ENCODE measurements at places on chromosomes 11 and 22.

GRCh38 chr11:67307545-67308001 lies 4.2 kb downstream of the SSH3 start:
- no peaks in the 10 kb centered on the region for H3K27me3 ChIP-seq
- peaks cover 7% of the 10 kb centered on the region for H3K36me3 ChIP-seq
- no peak overlapping the region for H3K27ac ChIP-seq
- no peak overlapping the region for H3K4me3 ChIP-seq

- no peak for DNase-seq
- H3K27me3 ChIP-seq, result no peaks in the 10 kb centered on the region
- peaks cover 5% of the 10 kb centered on the region for H3K4me1 ChIP-seq
- H3K36me3 ChIP-seq, result no peaks in the 10 kb centered on the region
- no peak overlapping the region for H3K27ac ChIP-seq
These were observed 21.7 kb upstream of the IFITM3 start for GRCh38 chr11:342328-342727.

DNA sequence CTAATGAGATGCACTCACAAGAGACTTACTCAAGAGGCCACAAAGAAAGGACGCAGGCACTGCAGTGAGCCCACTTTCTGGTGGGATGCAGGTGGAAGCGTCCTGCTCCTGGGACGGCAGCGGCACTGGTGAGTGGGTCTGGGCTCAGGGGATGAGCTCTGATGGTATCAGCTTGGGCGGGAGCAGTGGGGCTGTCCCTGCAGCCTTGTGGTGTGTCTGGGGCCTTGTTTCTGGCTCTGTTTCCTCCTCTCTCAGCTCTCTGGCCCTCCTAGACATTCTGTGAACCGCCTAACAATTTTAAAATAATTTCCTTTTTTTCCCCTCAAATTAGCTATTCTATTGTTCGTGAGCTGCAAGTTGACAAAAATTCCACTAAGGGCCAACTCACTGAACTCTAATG lies 8.8 kb upstream of the ST14 start:
- H3K4me1 ChIP-seq, result peaks cover 15% of the 10 kb centered on the region
- H3K4me3 ChIP-seq, result no peak overlapping the region
- no peak overlapping the region for H3K27ac ChIP-seq
- no peaks in the 10 kb centered on the region for H3K36me3 ChIP-seq

DNA sequence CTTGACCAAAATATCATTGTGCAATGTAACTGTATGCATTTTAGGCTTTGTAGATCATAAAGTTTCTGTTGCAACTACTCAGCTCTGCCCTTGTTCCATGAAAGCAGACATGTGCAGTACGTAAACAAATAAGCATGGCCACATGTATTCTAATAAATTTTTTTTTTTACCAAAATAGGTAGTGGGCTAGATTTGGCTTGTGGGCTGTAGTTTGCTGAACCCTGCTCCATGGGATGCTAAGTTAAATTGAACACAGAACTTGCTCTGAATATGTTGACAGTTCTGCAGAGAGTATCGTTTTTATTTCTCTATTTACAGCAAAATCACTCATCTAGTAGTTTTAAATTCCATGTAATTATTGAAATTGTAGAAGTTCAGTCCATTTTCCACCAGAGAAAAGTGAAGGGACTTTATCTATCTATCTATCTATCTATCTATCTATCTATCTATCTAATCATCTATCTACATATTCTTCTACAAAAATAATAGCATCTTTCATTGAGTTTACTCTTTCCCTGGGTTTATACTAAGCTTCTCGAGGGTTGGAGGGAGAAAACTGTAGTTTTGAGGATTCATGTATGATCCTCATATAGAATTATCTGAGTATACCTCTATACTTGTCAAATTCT lies 9.5 kb upstream of the OOSP4A start:
- no peaks in the 10 kb centered on the region for H3K36me3 ChIP-seq
- H3K27me3 ChIP-seq, result no peaks in the 10 kb centered on the region
- H3K4me3 ChIP-seq, result no peak overlapping the region
- no peaks in the 10 kb centered on the region for H3K4me1 ChIP-seq
- no peak overlapping the region for H3K27ac ChIP-seq

GRCh38 chr11:48116437-48117228 lies 100.0 kb upstream of the OR4B1 start:
- H3K4me1 ChIP-seq, result no peaks in the 10 kb centered on the region
- no peaks in the 10 kb centered on the region for H3K27me3 ChIP-seq
- no peak for DNase-seq
- no peak overlapping the region for H3K4me3 ChIP-seq
- H3K27ac ChIP-seq, result no peak overlapping the region
- no peaks in the 10 kb centered on the region for H3K36me3 ChIP-seq

DNA sequence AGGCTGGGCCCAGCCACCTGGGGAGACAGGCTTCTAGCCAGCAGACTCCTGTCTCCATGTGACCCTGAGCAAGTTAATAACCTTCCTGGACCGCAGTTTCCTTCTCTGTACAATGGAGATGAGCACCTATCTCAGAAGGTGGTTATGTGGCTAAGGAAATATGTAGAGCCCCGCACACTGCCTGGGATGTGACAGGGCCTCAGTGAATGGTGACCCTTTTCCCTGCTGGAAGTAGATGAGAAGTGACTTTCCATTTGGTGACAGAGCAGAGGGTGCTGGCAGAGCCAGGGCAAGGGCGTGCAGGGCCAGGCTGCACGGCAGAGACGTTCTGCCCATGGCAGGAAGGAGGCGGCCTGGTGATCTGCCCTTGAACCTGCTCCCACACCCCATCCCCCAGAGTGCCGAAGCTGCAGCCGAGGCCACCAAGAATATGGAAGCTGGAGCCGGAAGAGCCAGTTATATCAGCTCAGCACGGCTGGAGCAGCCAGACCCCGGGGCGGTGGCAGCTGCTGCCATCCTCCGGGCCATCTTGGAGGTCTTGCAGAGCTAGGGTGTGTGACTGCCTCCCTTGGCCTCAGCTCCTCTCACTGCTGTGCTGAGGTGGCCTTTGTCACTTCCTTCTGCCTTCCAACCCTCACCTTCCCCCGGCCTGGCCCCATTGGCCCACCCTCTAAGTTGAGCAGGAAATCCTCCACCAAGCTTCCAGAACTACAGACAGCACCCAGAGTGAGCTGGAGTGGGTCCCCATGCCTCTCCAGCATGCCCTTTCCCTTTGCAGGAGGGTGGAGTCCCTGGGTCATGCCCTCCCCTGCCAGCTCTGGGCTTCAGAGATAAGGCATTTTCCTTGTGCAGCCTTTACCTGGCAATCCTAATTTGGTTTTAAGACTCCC lies 13.2 kb downstream of the TKFC start:
- no peaks in the 10 kb centered on the region for H3K4me1 ChIP-seq
- H3K27ac ChIP-seq, result no peak overlapping the region
- no peaks in the 10 kb centered on the region for H3K27me3 ChIP-seq
- H3K36me3 ChIP-seq, result peaks cover 22% of the 10 kb centered on the region
- no peak for DNase-seq

- H3K4me1 ChIP-seq, result no peaks in the 10 kb centered on the region
- H3K27ac ChIP-seq, result no peak overlapping the region
- H3K27me3 ChIP-seq, result no peaks in the 10 kb centered on the region
- H3K36me3 ChIP-seq, result no peaks in the 10 kb centered on the region
- DNase-seq, result no peak
These were observed 48.3 kb downstream of the KREMEN1 start for GRCh38 chr22:29121124-29121523.

- no peak overlapping the region for H3K4me3 ChIP-seq
- no peak overlapping the region for H3K27ac ChIP-seq
- H3K4me1 ChIP-seq, result peaks cover 14% of the 10 kb centered on the region
- no peaks in the 10 kb centered on the region for H3K36me3 ChIP-seq
- H3K27me3 ChIP-seq, result no peaks in the 10 kb centered on the region
- DNase-seq, result no peak
These were observed 52.4 kb downstream of the PACSIN2 start for GRCh38 chr22:42962295-42963230.

GRCh38 chr11:116861539-116861938 lies 24.1 kb upstream of the APOA1 start:
- H3K4me1 ChIP-seq, result no peaks in the 10 kb centered on the region
- H3K36me3 ChIP-seq, result peaks cover 7% of the 10 kb centered on the region
- no peak overlapping the region for H3K27ac ChIP-seq
- DNase-seq, result no peak
- no peak overlapping the region for H3K4me3 ChIP-seq

All from T-cell (primary cell).